ENCODE measurements at places on chromosomes 12 and 14.

DNA sequence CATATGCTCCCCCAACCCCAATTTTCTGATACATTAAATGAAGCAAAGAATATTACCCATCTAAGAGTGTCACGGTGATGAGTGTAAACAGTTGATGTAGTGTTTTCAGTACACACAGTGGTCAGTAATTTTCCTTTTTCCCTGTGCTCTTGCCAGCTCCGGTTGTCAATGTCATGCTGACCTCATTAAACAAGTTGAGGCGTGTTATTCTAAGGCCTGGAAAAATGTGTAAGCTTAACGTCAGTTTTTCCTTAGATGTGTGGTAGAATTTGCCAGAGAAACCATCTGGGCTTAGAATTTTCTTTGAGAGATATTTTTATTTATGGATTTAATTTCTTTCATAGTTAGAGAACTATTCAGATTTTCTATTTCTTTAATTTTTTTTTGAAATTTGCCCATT is 11.7 kb upstream of the SERPINA6 start:
- peak; percentile 13 for DNase-seq

DNA sequence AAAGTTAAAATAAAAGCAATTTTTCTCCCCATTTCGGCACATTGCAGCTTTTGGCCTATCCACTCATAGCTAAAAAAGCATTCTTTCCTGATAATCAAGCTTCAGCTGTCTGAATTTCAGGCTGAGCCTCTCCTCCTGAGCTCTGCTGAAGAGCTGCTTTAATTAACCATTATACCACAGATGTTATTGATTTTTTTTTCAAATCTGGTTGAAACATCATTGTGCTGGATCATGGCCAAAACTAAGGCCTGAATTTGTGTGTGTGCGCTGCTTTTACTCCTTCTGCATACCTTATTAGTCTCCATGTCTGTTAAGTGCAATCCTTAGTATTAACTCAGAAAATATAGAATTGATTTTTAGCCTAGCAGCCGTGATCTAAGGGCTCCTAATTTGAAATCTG is 52.3 kb downstream of the MBIP start:
- no peak for DNase-seq

- no peak for DNase-seq
Observed at GRCh38 chr14:22039938-22040780, 366.5 kb upstream of the OR4E1 start.

DNA sequence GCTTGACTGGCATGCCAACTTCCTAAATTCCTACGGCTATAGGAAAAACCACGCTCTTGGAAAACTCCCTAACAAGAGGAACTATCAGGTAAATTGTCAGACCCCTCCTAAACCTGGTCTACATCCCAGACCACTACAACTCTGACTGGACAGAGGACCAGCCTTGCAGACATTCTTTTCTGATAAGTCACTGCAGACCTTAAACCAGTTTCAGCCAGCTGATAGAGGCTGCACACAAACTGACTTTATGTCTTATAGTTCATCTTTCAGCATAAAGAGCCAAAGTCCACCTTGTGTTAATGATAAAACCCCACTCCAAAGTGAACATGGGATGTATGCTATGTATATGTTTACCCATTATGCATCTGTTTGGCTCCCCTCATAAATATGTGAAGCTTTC is 166.6 kb downstream of the KTN1 start:
- no peak for DNase-seq

DNA sequence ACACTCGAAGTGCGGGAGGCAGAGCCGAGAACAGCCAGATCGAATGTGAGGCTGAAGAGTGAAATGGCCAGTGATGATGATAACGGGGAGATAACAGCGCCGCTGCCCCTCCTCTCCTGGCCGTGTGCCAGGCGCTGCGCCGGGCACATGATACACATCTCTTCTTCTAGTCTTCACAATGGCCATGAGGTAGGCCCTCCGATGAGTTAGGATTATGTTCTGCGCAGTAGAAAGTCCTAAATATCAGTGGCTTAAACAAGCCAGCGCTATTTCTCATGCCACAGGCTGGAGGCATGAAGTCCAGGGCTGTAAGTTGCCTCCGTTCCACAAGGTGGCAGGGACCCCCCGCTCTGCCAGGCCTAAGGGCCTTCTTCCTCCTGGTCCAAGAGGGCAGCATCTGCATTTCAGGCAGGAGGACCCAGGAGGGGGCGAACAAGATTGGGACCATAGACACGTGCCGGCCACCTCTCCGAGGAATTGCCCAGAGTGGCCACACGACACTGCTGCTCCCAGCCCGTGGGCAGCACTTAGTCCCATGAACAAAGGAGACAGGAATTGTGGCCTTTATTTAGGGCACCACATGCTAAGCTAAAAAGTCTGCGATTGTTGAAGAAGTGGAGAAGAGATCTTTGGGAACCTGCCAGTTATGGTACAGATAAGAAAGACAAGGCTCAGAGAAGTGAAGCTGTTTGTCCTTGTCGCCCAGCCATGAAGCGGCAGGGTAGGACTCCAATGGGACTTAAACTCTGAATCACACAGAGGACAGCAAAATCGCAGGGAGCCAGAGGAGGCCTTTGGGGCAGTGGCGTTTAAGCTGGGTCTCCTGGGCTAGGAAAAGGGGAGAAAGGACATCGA is 10.9 kb upstream of the HVCN1 start:
- no peak for DNase-seq

- peak; percentile 67 for DNase-seq
Observed at GRCh38 chr12:49809381-49809905, 18.8 kb downstream of the NCKAP5L start.

DNA sequence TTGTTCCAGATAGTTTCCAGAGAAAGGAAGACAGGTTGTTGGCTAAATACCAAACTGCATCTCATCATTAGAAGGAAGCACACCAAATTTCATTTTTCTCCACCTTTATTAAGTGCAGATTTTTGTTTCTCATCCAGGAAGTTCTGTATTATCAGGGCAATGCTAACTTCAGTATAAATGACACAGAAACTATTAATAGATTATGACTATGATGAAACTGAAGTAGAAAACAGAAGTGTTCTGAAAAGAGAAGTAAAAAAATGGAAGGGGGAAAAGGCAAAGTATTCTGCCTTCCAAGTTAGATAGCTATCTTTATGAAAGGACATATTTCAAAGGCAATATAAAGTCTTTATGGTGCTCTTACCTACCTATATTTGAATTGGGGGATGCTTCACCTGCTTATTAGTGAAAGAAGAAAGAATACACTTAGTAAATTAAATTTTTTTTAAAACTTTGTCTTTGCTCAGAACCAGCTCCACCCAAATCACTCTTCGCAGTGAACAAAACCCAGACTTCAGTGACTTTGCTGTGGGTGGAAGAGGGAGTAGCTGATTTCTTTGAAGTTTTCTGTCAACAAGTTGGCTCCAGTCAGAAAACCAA is 223.9 kb downstream of the PTPRO start:
- DNase-seq = no peak

GRCh38 chr12:99978152-99978551 is 6.6 kb downstream of the ANKS1B start:
- DNase-seq = no peak

DNA sequence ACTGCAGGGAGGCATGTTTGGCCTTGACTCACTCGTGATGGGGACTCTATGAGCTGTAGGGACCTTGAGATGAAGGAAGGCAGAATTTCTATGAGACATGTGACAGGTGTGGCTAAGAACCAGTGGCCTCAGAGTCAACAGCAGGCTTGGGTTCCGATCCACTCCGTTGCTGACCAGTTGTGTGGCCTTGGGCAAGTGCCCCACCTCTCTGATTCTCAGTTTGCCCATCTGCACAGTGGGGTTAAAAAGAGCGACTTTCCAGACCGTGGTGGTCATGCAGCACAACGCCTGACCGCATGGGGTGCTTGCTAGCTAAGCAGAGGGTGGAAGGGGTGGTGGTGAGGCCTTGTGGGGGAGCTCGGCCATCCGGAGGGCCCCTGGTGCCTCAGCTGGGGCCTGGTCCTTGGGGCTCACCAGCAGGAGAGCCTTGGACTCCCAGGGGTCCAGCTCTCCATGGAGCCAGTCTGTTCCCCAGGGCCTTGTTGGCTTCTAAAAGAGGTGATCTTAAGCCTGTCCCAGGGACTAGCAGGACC is 18.5 kb downstream of the PAPLN start:
- DNase-seq = no peak

GRCh38 chr14:67237591-67237990 is 3.6 kb upstream of the PALS1 start:
- no peak for DNase-seq

GRCh38 chr12:132367852-132368251 is 38.5 kb upstream of the GALNT9 start:
- DNase-seq = no peak

DNA sequence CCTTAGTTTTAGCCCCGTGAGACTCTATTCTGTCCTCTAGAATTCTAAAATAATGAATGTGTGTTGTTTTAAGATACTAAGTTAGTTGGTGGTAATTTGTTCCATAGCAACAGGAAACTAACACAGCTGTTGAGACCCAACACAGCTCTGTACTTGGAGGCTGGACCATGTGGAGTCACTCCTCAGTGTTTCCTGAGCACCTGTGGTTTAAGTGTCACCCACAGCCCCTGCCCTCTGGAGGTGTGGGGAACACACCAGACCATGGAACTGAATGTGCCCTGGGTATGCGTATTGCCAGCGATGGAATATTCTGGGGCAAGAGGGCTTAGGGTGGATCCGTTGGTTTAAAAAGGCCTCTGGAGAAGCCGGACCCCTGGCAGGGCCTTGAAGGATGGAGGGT is 16.6 kb upstream of the GPR68 start:
- no peak for DNase-seq

DNA sequence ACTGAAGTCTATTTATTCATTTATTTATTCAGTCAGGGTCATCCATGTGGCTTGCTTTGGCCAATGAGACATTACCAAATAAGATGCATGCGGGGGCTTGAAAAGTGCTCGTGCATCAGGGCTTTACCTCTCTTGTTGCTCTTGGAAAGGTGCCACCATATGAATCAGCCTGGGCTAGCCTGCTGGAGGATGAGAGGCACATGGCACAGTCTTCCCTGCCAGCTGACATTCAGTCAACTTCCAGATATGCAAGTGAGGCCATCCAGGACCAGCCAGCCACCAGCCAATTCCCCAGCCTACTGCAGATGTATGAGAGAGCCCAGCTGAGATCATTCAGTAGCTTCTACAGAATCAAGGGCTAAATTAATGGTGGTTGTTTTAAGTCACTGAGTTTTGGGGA is 105.2 kb upstream of the RPH3A start:
- no peak for DNase-seq

DNA sequence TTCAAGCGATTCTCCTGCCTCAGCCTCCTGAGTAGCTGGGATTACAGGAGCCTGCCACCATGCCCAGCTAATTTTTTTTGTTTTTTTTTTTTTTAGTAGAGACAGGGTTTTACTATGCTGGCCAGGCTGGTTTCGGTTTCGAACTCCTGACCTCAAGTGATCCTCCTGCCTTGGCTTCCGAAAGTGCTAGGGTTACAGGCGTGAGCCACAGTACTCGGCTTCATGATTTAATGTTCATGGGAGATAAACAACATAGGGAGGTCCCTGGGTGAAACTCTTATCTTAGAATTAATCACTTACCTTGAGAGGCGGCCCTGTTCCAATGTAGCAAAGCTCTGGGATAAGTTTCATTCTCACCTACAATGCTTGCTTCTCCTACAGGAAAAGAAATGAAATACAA is 48.3 kb downstream of the SEL1L start:
- DNase-seq = no peak

DNA sequence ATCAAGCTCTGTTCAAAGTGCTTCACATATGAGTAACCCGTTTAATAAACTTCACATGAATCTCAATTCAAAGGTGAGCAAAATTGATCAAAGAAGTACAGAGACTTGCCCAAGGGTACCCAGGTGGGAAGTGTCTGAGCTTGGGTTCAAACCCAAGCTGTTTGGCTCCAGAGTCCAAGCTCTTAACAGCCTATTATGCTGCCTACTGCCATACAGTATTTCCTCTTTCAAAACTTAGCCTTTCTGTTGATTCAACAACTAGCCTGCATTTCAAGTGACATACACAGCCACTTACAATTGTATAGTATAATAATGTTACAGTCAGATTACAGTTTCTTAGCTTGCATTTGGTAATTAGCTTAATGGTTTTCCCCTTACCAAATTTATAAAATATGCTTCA is 29.7 kb downstream of the FRMD6 start:
- DNase-seq = no peak

GRCh38 chr12:5344131-5344530 is 87.8 kb upstream of the NTF3 start:
- DNase-seq = no peak

DNA sequence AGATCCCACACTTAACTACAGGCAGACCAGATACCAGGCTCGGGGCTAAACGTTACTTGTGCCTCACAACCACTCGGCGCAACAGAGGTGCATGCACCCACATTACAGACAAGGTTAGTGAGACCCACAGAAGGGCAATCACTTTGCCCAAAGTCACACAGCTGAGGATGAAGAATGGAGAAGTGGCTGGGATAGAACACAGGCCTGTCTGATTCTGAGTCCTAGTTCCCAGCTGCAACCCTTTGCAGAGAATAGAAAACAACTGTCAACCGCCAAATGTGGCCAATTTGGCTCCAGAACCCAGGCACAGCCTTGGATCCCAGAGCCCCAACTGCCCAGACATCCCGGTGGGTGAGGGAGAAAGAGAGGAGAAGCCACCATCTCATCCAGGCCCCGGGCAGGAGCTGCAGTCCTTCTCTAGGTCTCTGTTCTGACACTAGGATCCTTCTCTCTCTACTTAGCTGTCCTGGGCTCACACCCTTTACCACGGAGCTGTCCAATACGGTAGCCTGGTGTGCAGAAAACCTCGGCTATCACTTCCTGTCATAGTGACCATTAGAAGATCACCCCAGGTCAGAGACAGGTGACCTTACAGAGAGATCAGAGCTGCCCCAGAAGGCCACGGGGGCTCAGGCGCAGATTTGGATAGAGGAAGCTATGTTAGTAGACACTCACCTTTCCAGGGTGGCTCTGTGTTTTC is 59.1 kb downstream of the FAM222A start:
- no peak for DNase-seq

DNA sequence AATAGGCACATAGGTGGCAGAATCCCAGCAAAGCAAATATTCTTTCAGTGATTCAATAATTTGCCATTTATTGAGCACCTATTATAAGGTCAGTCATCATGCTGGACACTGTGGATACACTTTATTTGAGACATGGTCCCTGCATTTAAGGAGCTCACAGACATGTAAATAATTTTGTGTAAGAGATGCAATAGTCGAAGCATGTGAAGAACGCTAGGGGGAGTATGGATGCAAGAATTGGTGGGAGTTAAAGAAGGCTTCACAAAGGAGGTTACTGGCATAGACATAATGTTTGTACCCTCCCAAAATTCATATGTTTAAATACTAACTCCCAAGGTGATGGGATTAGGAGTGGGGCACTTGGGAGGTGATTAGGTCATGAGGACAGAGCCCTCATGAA is 260.6 kb upstream of the GARIN6 start:
- peak; percentile 2 for DNase-seq

GRCh38 chr12:56311003-56311402 is 4.8 kb downstream of the CNPY2 start:
- no peak for DNase-seq

- peak; percentile 75 for DNase-seq
Observed at GRCh38 chr12:19694627-19695026, 255.3 kb downstream of the AEBP2 start.

Measured in fibroblast of villous mesenchyme (primary cell).